Lung (tissue), 17 donors: ENCODE measurements at places on chromosomes 13 and 19. TPM values are rescaled to one million over a fixed set of nuclear protein-coding genes. Genes with fewer than 3 reads are reported as not detected.

KANK2 gene
- polyA plus RNA-seq: 96.8 TPM

ONECUT3 gene
- polyA plus RNA-seq: not detected

SYNGR4 gene
- not detected for polyA plus RNA-seq

GRCh38 chr13:24145240-24145639 is 15.3 kb upstream of the SPATA13 start:
- H3K27me3 ChIP-seq: no peaks in the 10 kb centered on the region
- no peak for DNase-seq
- H3K4me3 ChIP-seq: no peak overlapping the region

DNA sequence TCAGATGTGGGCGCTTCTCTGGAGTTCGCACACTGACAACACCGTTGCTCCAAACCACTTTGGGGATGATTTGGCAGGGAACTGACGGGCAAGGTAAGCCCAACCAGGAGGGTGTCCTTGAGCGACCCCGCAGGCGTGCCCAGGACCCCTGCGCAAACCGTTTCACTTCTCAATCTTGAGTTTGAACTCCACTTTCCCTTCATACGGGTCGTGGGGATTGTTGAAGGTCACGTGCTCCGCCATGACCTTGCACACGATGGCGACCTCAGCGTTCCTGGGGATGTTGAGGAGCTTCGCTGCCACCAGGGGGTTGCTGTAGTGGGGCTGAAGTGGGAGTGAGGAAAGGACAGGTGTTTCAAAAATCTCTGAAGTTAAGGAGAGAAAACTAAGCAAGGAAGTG is 8.8 kb downstream of the ATP4B start:
- H3K27ac ChIP-seq: no peak overlapping the region
- peaks cover 7% of the 10 kb centered on the region for H3K4me1 ChIP-seq
- DNase-seq: no peak
- no peaks in the 10 kb centered on the region for H3K27me3 ChIP-seq

DNA sequence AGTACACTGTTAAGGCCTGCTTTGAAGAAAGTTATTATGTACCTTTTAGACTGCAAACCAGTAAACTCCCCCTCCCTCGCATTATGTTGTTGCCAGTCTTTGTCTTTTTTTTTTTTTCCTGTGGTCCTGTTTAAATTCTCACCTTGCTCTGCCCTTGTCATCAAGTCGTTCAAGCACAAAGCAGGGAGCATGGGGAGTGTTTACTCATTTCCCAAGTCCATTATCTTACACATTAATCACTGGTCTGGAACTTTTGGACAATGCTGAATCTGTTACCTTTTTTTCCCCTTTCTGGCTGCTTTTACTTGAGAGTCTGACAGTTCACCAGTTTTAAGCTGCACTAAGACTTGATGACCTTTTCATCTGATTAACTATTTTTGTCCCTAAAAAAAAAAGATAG is 108.2 kb downstream of the DACH1 start:
- peaks cover 18% of the 10 kb centered on the region for H3K4me1 ChIP-seq
- H3K27me3 ChIP-seq: no peaks in the 10 kb centered on the region
- H3K27ac ChIP-seq: no peak overlapping the region
- H3K36me3 ChIP-seq: no peaks in the 10 kb centered on the region
- DNase-seq: no peak
